Fibroblast of lung (primary cell): ENCODE measurements at places on chromosomes 16 and 17. TPM values are rescaled to one million over a fixed set of nuclear protein-coding genes. Genes with fewer than 3 reads are reported as not detected.

MMP28 gene
- total RNA-seq: 2.8 and 4.6 TPM in 2 replicates

CCDC144A gene
- total RNA-seq: 11.7 and 12.3 TPM in 2 replicates

ZSCAN10 gene
- total RNA-seq: not detected in 2 replicates

TXNDC11 gene
- total RNA-seq: 16.9 and 26.8 TPM in 2 replicates

ODAD4 gene
- total RNA-seq: 0.99 and 1.3 TPM in 2 replicates

KRT40 gene
- total RNA-seq: not detected in 2 replicates

KRT36 gene
- total RNA-seq: not detected in 2 replicates

NPIPA3 gene
- total RNA-seq: 0.77 and 4.6 TPM in 2 replicates

SYNGR2 gene
- total RNA-seq: 9.5 and 15.5 TPM in 2 replicates

TMEM235 gene
- total RNA-seq: not detected in 2 replicates

CACNG4 gene
- total RNA-seq: not detected in 2 replicates

GAS7 gene
- total RNA-seq: 2.6 and 6.4 TPM in 2 replicates

CLCN7 gene
- total RNA-seq: 80.4 and 83.4 TPM in 2 replicates

NOXO1 gene
- total RNA-seq: under 0.01 TPM in 1 of 2 replicates, not detected in the other

PRAC1 gene
- total RNA-seq: not detected in 2 replicates

CDT1 gene
- total RNA-seq: 0.77 and 3.6 TPM in 2 replicates

ITGAE gene
- 15.9 and 29.7 TPM in 2 replicates for total RNA-seq

ADCY7 gene
- 34.0 and 34.7 TPM in 2 replicates for total RNA-seq

LMF1 gene
- total RNA-seq: 10.0 and 12.6 TPM in 2 replicates

CNTNAP4 gene
- total RNA-seq: not detected in 2 replicates

CMTM1 gene
- total RNA-seq: 1.5 and 2.3 TPM in 2 replicates

ASB16 gene
- under 0.01 and 0.17 TPM in 2 replicates for total RNA-seq

KRTAP1-5 gene
- total RNA-seq: 0.17 TPM in 1 of 2 replicates, not detected in the other

SEPTIN12 gene
- not detected in 2 replicates for total RNA-seq

GHDC gene
- 20.0 and 26.6 TPM in 2 replicates for total RNA-seq

IKZF3 gene
- not detected in 2 replicates for total RNA-seq

MPV17L gene
- total RNA-seq: 0.66 and 0.77 TPM in 2 replicates

PIPOX gene
- 0.83 and 1.5 TPM in 2 replicates for total RNA-seq

KRT9 gene
- total RNA-seq: not detected in 2 replicates

HSD17B1 gene
- total RNA-seq: 2.1 and 2.6 TPM in 2 replicates

SLC16A11 gene
- total RNA-seq: under 0.01 and 0.17 TPM in 2 replicates

CRYM gene
- 0.26 and 0.50 TPM in 2 replicates for total RNA-seq

TSNAXIP1 gene
- total RNA-seq: 1.2 and 1.5 TPM in 2 replicates

MYH13 gene
- total RNA-seq: not detected in 2 replicates

CLEC19A gene
- total RNA-seq: not detected in 2 replicates

SLC5A11 gene
- under 0.01 TPM in 1 of 2 replicates, not detected in the other for total RNA-seq

CASKIN1 gene
- total RNA-seq: 0.17 and 0.26 TPM in 2 replicates

CMTM2 gene
- not detected in 2 replicates for total RNA-seq

CD300LB gene
- not detected in 2 replicates for total RNA-seq

ACSM5 gene
- not detected in 2 replicates for total RNA-seq

CLEC3A gene
- total RNA-seq: not detected in 2 replicates

HSPB9 gene
- not detected in 2 replicates for total RNA-seq

CCL4L2 gene
- total RNA-seq: not detected in 2 replicates

CBLN1 gene
- total RNA-seq: not detected in 2 replicates

TEN1 gene
- total RNA-seq: 9.4 and 12.6 TPM in 2 replicates

IRX3 gene
- 0.33 and 0.77 TPM in 2 replicates for total RNA-seq

ERN2 gene
- total RNA-seq: under 0.01 and 0.83 TPM in 2 replicates

TNRC6A gene
- total RNA-seq: 37.0 and 49.4 TPM in 2 replicates

AXIN2 gene
- total RNA-seq: 1.8 and 2.1 TPM in 2 replicates

HNF1B gene
- total RNA-seq: not detected in 2 replicates

ALDOC gene
- 59.3 and 91.3 TPM in 2 replicates for total RNA-seq

CA5A gene
- total RNA-seq: not detected in 2 replicates

HSF4 gene
- 25.8 and 31.3 TPM in 2 replicates for total RNA-seq

SLC5A10 gene
- total RNA-seq: under 0.01 TPM in 1 of 2 replicates, not detected in the other
